ENCODE measurements at places on chromosomes 4 and X.
A peak's percentile ranks its signal among the peaks of the same experiment; 100 is the strongest.

- no peak for DNase-seq
- H3K27ac ChIP-seq: no peak overlapping the region
- H3K27me3 ChIP-seq: no peaks in the 10 kb centered on the region
- H3K4me3 ChIP-seq: no peak overlapping the region
- no peaks in the 10 kb centered on the region for H3K4me1 ChIP-seq
- H3K36me3 ChIP-seq: no peaks in the 10 kb centered on the region
These were observed 347.2 kb upstream of the DDX53 start for GRCh38 chrX:22652596-22652995.

GRCh38 chr4:108829966-108830492, 67.2 kb upstream of the ETNPPL start:
- H3K27ac ChIP-seq: no peak overlapping the region
- H3K4me3 ChIP-seq: no peak overlapping the region
- H3K4me1 ChIP-seq: no peaks in the 10 kb centered on the region
- DNase-seq: no peak
- H3K27me3 ChIP-seq: no peaks in the 10 kb centered on the region

DNA sequence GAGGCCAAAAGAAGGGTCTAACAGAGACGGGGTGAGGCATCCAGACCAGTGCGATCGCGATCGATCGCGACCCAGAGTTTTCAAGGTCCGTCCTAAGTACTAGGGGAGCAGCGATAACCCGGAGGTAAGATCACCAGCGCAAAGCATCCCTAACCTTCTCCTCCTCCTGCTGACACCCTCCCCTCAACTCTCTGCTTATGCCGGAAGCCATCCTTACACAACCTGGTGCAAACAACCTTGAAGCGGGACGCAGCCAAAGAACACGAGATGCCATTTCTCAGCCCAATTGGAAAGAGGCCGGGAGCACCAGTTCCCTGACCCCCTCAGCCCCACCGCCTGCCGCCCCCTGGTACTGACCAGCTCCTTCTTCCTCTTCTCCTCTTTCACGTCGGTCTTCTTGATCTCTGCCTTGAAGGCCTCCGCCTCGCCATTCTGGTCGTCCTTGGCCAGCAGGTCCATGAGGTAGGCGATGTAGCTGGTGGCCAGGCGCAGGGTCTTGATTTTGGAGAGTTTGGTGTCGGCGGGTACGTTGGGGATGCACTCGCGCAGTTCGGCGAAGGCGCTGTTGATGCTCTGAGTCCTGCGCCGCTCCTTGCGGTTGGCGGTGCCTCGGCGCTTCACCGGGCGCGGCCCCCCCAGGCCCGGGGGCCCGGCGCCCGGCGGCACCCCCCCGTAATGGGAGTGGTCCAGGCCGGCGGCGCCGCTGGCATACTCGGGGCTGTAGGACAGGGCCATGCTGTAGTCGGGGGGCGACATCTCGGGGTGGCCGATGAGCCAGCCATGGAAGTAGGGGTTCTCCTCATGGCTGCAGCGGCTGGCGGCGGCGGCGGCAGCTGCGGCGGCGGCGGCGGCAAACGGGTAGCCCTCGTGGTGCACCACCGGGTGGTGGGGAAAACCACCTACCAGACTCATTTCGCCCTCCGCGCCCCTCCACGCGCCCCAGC, 1.4 kb downstream of the HAND2 start:
- no peaks in the 10 kb centered on the region for H3K4me1 ChIP-seq
- no peak overlapping the region for H3K4me3 ChIP-seq
- H3K27ac ChIP-seq: no peak overlapping the region
- H3K27me3 ChIP-seq: peaks cover 74% of the 10 kb centered on the region

DNA sequence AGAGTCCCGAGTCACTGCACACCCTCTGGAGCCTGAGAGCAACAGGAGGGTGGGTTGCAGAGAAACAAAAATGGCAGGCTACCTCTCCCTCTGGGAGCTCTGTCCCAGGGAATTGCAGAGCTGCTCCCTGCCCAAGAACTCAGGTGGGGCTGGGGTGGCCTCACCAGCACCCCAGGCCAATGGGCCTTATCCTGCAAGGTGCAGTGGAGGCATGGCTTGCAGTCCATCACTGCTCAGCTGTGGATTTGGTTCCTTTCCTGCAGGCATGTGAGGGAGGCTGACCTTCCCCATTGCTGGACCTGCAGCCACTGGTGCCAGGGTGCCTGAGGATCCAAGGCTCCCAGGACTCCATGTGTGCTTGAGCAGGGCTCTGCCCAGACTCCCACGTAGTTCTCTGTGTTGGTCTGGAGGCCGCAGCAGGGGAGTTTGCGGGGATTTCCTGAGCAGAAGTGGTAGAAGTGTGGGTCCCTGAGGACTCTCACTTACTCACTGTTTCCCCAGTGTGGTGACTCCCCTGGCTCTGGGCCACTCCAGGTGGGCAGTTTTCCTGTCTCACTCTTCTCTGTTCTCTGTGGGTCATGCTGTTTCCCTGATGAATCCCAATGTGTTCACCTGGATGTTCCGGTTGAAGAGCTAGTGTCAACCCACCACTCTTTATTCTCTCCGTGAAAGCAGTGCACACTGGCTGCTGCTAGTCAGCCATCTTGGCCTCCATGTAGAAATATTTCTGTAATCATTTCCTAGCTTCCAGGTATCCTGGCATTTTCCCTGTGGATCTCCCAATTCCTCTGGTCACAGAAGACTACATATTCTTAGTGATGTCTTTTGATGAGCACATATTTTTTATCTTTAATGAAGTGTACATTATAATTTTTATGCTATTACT, 82.3 kb downstream of the ARHGAP24 start:
- H3K27ac ChIP-seq: no peak overlapping the region
- no peaks in the 10 kb centered on the region for H3K36me3 ChIP-seq
- no peaks in the 10 kb centered on the region for H3K27me3 ChIP-seq
- no peak for DNase-seq
- no peak overlapping the region for H3K4me3 ChIP-seq

- no peak overlapping the region for H3K4me3 ChIP-seq
- no peak overlapping the region for H3K27ac ChIP-seq
- no peaks in the 10 kb centered on the region for H3K4me1 ChIP-seq
- no peaks in the 10 kb centered on the region for H3K27me3 ChIP-seq
- no peaks in the 10 kb centered on the region for H3K36me3 ChIP-seq
- DNase-seq: peak; percentile 45
These were observed 28.1 kb upstream of the MAN2B2 start for GRCh38 chr4:6546681-6547447.

DNA sequence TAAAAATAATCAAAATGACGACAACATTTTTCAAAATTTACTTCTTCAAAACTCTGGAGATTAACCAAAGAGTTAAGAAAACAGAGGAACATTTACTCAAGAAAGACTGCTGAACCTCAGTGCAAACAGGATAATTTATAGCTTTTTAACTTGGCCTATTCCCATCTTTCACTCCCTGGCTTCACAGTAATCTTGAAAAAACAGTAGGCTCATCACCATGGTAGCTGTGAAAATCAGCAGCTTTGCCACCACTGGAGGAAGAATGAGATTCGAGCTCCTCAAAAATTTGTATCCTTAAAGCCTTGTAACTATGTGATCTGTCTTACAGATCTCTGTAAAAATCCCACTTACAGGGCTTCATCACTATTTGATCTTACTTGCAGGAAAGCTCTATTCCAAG, 447.7 kb upstream of the CTSO start:
- no peaks in the 10 kb centered on the region for H3K4me1 ChIP-seq
- DNase-seq: no peak
- H3K4me3 ChIP-seq: no peak overlapping the region
- no peaks in the 10 kb centered on the region for H3K27me3 ChIP-seq
- H3K36me3 ChIP-seq: no peaks in the 10 kb centered on the region

DNA sequence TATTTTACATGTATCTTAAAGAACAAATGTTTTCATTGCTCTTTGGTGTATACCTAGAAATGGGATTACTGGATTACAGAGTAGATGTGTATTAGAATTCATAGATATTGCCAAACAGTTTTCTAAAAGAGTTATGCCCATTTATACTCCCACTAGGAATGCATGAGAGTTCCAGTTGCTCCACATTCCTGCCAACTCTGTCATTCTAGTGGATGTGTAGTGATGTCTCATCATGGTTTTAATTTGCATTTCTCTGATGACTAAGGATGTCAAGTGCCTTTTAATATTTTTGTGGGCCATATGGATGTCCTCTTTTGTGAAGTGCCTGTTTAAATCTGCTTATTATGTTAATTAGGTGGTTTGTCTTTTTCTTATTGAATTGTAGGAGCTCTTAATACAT, 65.6 kb upstream of the BMP2K start:
- no peak for DNase-seq
- no peaks in the 10 kb centered on the region for H3K36me3 ChIP-seq
- H3K4me3 ChIP-seq: no peak overlapping the region
- no peaks in the 10 kb centered on the region for H3K4me1 ChIP-seq

GRCh38 chrX:28324321-28324721, 262.9 kb upstream of the IL1RAPL1 start:
- no peaks in the 10 kb centered on the region for H3K36me3 ChIP-seq
- DNase-seq: no peak
- H3K27me3 ChIP-seq: no peaks in the 10 kb centered on the region

DNA sequence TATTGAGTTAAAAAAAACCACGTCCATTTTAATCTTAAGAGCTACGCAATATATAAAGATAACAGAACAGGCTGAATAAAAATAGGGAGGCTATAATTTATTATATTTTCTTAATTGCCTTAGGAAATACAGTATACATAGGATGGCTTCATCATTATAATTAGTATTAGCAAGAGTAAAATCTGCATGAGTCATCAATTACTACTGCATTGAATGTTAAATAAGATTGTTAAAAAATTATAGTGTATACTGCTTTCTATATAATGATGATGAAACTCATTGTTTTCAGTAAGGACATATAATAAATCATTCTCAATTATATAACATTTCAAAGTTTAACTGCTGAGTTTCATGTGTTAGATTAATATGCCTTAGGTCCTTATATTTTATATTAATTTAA, 133.4 kb upstream of the GRID2 start:
- H3K4me3 ChIP-seq: no peak overlapping the region
- H3K27ac ChIP-seq: no peak overlapping the region
- no peaks in the 10 kb centered on the region for H3K4me1 ChIP-seq
- no peaks in the 10 kb centered on the region for H3K36me3 ChIP-seq

DNA sequence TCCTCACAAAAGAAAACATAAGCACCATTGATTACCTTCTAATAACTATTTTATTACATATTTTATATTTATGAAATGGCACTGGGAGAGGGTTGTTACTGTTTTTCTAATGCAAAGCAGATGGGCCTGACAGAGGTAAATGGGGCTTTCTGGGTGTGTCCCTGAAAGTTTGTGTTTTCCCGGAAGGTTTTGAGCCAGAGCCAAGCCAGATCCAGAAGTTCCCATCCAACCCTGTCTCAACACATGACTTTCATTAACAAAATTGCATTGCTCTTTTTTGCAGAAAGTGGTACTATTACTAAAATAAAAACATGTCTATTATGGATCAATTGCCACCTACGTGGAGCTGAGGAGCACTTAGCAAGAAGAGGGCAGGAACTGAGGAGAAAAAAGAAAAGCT, 181.3 kb downstream of the RAB28 start:
- no peaks in the 10 kb centered on the region for H3K4me1 ChIP-seq
- no peak for DNase-seq
- no peaks in the 10 kb centered on the region for H3K27me3 ChIP-seq
- no peaks in the 10 kb centered on the region for H3K36me3 ChIP-seq
- H3K27ac ChIP-seq: no peak overlapping the region

Measured in thymus (tissue), 14 donors.